NCI-H2227 treated with DMSO at 0.1 percent for 48 hours (cell line): ENCODE measurements at places on chromosomes 5 and 9.

DNA sequence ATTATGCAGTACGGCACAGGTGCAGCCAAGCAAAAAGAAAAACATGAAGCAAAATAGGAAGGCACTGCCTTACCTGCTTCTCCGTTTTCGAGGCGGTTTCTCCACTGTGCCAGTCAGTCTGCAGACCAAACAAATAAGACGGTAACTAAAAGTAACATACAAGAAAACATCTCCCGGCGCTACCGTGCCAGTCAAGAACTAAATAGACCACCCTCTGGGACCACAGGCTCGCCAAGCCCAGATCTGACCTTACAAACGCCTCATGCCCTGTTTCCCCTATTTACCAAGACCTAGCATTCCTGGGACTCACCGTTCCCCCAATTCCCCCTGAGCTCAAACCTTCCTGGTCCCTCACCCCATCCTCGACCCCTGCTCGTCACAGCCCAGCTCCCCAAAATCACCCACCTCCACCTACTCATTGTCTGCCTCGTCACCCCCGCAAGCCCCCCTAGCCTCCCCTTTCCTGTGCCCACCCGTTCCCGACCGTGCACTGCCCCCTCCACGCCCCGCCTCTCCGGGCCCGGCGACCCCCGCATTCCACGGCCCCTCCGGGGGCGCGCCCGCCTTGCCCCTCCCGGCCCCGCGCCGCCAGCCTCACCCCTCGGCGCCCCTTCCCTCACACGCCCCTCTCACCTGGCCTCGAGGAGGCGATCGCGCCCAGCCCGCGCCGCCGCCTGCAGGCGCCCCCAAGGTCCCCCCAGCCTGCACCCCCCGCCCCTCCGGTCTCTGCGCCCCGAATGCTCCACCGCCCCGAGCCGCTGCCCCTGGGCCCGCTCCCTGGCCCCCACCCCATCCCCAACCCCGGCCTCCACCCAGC, 560 bp downstream of the SCAI start:
- no peak for DNase-seq

- DNase-seq = no peak
Observed at GRCh38 chr5:75948438-75948837, 134.7 kb upstream of the SV2C start.

- no peak for DNase-seq
Observed at GRCh38 chr5:128572930-128573319, 34.9 kb upstream of the FBN2 start.

DNA sequence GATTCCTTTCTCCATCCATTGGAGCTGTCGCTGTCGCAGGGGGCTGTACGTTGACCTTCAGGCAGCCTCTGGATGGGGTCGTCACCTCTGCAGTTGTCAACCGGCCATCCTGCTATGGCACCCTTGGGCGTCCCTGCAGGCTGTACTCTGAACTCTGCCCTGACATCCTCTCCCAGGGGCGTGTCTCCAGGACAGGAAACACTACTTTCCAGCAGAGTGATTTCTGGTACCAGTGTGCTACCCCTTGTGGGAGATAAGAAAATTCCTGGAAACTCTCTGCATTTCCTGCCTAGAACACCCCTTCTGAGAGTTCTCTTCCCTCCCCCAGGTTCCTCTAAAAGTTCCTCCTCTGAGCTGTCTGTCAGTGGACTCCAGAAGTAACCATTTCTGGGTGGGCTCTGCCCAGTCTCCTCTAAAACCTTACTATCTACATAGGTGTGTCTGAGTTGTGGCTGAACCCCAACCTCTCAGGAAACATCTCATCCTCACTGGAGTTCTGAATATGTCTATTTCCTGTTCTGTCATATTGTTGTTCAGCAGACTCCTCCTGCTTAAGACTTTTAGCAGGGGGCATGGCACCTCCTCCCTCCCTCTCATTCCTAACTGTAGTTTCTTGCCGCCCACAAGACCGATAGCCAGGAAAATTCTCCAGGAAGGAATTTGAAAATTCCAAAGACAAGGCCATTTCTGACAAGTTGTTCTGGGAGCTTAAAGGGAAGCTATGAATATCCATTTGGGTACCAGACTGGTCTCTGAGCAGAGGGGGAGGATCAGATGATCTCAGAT, 145.3 kb upstream of the RASEF start:
- DNase-seq = no peak

- DNase-seq = no peak
Observed at GRCh38 chr5:136682986-136683385, 317.6 kb upstream of the TRPC7 start.

- peak; percentile 77 for DNase-seq
Observed at GRCh38 chr5:124747791-124748686, 1.6 kb upstream of the ZNF608 start.

DNA sequence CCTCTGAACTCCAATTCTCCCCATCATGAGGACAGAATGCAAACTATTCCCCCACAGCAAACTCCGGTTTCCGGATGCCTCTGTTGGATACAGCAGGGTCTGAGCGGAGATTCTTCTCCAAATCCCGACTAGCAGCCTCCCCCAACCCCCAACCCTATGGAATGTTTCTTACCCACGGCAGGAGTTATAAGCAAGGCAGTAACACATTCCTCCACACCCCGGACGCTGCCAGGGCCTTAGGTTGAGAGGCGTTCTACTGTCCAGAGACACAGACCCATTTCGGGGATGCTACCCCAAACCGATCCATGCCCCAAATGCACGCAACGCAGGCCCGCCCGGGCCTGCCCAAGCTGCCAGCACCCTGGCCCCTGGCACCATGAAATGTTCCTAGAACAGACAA, 85.6 kb upstream of the LMX1B start:
- DNase-seq = no peak

- no peak for DNase-seq
Observed at GRCh38 chr5:130102375-130102774, 198.1 kb downstream of the CHSY3 start.

- no peak for DNase-seq
Observed at GRCh38 chr9:99336005-99336404, 113.9 kb downstream of the SEC61B start.

GRCh38 chr5:14251733-14252132, 108.6 kb downstream of the TRIO start:
- no peak for DNase-seq

- no peak for DNase-seq
Observed at GRCh38 chr5:948472-949274, 56.0 kb downstream of the TRIP13 start.

GRCh38 chr5:166596043-166596442, 1695.4 kb upstream of the WWC1 start:
- no peak for DNase-seq

GRCh38 chr5:171275841-171276544, 33.1 kb upstream of the TLX3 start:
- DNase-seq = peak; percentile 26

DNA sequence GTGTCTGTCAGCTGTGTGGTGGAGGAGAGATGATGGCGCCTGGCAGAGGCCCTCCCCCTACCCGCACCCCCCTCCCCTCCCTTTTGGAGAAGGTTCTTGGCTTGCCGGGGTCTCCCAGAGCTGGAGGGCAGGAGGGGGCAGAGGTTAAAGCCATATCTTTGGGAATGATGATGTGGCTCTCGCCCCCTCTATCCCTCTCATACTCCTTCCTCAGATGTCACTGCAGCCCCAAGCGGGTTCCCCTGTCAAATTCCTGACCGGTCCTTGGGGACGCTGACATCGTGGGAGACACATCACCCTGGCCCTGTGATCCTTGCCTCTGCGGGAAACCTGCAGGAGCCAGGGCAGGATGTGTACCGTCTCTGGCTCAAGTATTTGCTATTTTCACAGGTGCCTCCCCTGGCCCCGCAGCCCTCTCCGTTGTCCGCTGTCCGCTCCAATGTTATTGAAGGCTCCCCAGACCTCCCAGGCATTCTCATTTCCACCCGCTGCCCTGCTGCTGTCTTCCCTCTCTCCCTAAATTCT, 109.5 kb downstream of the FOXD1 start:
- DNase-seq = no peak

DNA sequence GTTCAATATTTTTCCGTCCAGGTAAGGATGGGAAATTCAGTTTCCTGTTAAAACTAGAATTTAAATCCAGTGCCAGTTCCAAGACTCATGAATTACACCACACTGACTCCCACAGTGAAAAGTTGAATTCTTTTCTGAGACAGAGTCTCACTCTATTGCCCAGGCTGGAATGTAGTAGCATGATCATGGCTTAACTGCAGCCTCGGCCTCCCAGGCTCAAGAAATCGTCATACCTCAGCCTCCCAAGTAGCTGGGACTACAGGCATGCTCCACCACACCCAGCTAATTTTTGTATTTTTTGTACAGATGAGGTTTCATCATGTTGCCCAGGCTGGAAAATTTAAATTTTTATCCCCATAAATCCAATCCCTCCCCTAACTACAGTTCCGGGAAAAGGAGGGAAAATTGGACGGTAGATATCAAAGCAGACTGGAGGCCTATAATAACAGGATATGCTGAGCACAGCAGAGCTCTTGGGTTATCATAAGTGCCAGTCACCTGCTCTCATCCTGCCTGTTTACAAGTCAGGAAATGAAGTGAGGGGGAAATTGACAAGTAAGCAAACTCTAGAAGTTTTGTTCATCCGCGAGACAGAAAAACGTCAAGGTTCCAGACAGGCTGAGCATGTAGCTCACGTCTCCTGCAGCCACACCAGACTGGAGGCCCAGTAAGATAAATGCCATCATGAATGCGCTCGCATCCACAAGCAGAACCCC, 105.7 kb downstream of the UGCG start:
- DNase-seq = no peak

- no peak for DNase-seq
Observed at GRCh38 chr9:76817489-76817888, 53.3 kb downstream of the PCA3 start.

DNA sequence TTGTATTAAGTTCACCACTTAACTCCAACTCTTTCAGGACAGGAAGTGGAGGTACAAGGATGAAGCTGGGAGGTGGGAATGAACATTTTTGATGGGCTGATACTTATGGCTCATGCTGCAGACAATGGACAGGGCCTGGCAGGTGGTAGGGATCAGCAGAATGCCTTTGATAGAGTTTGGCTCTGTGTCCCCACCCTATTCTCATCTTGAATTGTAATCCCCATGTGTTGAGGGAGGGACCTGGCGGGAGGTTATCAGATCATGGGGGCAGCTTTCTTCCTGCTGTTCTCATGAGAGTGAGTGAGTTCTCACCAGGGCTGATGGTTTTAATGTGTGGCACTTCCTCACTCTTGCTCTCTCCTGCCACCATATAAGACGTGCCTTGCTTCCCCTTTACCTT, 87.3 kb upstream of the PRLR start:
- no peak for DNase-seq

GRCh38 chr9:32801530-32801929, 18.2 kb downstream of the TMEM215 start:
- DNase-seq = no peak

DNA sequence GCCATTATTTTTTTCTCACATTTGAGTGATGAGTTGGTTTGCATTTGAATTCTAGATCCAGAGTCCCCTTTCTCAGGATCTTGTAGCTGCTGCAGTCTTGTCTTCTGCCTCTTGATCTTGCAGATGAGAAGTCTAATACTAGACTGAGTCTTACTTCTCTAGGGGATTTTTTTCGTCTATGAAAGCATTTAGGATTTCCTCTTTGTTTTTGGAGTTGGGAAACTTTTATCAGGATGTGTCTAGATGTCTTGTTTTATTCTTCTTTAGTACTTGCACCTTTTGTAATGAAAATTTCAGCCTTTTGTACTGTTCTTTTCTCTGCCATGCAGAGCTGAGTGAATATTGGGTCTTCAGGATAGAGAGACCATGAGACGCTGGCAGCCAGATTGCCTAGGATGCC, 65.4 kb downstream of the ZNF618 start:
- DNase-seq = no peak

- no peak for DNase-seq
Observed at GRCh38 chr5:69326365-69326764, 6.2 kb downstream of the CCDC125 start.

GRCh38 chr5:59673438-59674058, 220.0 kb downstream of the PDE4D start:
- peak; percentile 24 for DNase-seq

- DNase-seq = no peak
Observed at GRCh38 chr5:169860585-169860984, 119.7 kb downstream of the INSYN2B start.

GRCh38 chr5:171806976-171807747, 21.5 kb downstream of the SMIM23 start:
- DNase-seq = no peak

GRCh38 chr9:137813651-137814415, 63.7 kb upstream of the CACNA1B start:
- no peak for DNase-seq

- DNase-seq = no peak
Observed at GRCh38 chr9:17318821-17319320, 184.0 kb downstream of the CNTLN start.

DNA sequence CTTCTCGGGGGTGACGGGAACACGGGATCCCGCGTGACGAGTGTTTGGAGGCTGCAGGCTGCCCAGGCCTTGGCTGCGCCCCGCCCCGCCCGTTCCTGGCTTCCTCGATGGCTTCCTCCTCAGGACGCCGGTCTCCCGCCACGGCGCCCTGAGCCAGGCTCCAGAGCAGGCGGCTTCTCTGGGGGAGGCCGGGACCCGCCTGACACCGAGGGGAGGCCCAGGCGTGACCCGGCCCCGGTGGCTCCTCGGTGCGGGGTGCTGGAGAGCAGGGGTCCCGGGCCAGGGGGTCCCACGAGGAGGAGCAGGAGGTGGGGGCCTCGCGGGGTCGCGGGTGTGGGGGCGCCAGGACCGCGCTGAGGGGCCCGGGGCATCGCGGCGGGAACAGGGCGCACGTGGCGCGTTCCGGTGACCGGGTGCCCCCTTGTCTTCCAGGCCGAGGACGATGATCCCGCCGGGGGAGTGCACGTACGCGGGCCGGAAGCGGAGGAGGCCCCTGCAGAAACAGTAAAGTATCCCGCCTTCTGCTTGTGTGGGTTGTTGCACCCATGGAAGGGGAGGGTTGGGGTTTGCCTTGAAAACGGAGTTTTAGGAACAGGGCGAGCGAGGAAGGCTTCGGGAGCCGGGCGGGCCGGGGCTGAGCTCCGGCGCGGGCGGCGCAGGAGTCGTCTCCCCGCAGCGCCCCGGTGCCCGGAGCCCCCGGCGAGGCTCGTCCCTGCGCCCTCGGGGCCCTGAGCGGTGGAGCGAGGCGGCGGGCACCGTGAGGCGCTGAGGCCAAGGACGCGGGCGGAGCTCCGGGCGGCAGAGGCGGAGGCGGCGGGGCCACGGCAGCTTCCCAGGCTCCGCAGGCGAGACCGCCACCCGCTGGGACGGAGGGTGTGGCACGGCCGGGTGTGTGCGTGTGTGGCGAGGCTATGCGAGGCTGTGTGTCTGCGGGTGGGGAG, 22.2 kb downstream of the AHRR start:
- no peak for DNase-seq

GRCh38 chr9:29958469-29958868, 2385.2 kb upstream of the C9orf72 start:
- DNase-seq = peak; percentile 24

GRCh38 chr5:61320860-61321259, 11.2 kb upstream of the ZSWIM6 start:
- DNase-seq = no peak

GRCh38 chr9:108750661-108751215, 105.0 kb downstream of the ACTL7B start:
- DNase-seq = no peak

DNA sequence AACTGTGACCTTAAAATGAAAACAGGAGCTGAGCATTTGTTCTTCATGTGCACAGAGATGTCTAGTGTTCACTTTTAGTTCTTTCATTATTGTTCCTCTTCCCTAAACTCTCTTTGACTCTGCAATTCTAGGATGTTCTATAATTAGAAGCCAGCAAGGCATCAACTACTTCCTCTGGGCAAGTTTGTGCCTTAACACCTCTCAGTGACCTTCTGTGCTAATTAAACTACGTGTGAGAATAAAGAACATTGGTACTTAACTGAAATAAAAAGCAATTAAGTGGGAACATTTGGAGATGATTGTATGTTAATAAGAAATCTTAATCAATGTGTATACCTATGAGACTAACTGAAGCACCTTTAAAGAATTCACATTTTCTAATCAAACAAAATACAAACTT, 242.8 kb downstream of the RASEF start:
- no peak for DNase-seq
